ENCODE measurements at places on chromosomes 12 and 14.

DNA sequence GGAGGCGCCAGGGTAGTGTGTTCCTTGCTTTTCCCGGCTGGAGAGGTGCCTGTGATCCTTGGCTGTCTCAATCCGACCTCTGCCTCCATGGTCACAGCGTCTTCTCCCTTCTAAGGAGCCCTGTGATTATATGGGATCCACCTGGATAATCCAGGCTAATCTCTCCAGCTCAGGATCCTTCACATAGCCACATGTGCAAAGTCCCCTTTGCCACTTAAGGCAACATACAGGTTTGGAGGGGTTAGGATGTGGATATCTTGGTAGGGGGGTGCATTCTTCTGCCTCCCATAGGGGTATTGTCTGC lies 1.2 kb upstream of the HVCN1 start:
- DNase-seq, result no peak

DNA sequence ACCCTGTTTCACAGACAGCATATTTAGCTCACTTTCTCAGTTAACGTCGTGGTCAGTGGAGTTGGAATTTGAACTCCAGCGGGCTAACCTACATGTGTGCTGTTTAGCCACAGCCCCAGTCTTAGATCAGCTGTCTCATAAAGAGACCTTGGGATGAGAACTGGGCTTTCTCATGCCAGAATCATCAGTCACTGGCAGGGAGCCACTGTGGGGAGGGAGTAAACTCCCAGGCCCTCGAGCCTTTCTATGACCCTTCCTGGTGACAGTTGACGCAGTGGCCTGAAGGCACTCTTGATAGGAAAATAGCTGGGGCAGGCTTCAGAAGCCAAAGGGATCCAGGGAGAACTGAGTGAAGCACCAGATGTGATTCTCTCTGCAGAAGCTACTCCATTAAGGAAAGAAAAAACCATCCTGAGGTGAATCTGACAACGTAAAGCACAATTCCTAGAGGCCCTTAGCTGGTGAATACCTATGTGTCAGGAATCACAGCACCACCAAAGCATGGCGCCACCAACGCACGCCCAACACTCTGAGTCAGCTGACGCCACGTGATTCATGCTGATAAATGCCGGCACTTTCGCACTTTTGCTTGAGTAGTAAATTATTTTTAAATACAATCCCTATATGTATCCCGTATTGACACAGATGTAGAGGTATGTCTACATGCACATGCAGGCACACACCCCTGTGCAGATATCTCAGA lies 279.6 kb upstream of the TMEM132C start:
- DNase-seq, result no peak

GRCh38 chr12:1391722-1392121 lies 202.7 kb downstream of the FBXL14 start:
- DNase-seq, result no peak

GRCh38 chr12:29039013-29039412 lies 110.1 kb upstream of the FAR2 start:
- DNase-seq, result no peak

- no peak for DNase-seq
Observed at GRCh38 chr12:52024845-52025230, 18.1 kb downstream of the TAMALIN start.

All from activated CD4-positive, alpha-beta T cell treated with anti-CD3 and anti-CD28 coated beads, Interleukin-2, amount 50 U/mL, for 24 hours (primary cell).